Stomach (tissue), 19 donors: ENCODE measurements at places on chromosomes 3 and 15.

DNA sequence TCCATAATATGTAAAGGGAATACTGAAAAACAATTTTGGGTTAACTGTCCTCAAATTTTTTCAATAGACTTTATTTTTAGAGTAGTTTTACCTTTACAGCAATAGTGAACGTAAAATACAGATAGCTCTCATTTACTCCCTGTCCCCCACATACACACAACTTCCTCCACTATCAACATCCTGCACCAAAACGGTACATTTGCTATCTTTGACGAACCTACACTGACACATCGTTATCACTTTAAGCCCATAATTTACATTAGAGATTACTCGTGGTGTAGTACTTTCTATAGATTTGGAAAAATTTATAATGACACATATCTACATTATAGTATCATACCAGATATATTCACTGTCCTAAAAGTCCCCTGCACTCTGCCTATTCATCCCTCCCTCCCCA, 16.9 kb upstream of the P2RY1 start:
- DNase-seq, result no peak

GRCh38 chr3:24196526-24196925, 251.4 kb downstream of the NR1D2 start:
- no peak for DNase-seq

- no peak for DNase-seq
These were observed 429.7 kb downstream of the RAP2B start for GRCh38 chr3:153591561-153592245.

DNA sequence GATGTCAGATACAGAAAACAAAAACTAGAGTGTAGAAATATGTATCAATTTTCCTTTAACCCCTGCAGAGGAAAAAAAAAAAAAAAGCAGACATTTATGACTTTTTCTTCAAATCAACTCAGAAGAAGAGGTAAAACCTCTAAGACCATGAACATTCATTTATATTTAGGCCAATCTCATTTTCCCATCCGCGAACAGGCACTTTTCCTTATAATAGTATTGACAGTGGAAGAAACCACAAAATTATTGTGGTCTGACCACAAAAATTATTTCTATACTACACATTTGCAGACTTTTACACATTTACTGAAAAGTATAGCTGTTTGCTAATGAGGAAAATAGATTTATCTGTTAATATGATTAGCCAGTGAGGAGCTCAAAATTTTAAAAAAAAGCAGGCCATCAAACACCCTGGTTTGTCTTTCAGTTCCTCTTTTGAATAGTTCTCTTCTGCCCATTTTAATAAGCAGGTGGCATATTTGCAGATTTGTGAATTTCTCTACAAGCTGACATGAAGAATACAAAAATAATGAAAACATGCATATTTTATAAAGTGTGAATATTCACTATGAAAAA, 5.7 kb downstream of the OSBPL11 start:
- DNase-seq, result no peak

DNA sequence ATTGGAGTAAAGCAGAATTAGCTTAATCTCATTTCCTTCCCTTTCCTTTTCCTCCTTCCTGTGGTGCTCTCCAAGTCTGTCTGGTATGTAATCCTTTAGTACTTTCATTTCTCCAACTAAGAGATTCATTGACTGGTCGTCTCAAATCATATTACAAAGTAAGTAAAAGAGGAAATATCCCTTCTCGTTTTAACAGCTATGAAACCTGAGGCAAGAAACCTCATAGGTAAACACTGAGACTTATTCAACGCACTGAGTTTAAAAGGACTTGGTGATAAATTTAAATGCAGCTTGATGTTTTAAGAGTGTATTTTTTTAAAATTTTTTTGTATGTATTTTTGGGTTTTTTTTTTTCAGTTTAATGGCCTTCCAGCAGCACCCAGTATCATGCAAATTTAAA, 117.2 kb upstream of the LRRC3B start:
- no peak for DNase-seq

DNA sequence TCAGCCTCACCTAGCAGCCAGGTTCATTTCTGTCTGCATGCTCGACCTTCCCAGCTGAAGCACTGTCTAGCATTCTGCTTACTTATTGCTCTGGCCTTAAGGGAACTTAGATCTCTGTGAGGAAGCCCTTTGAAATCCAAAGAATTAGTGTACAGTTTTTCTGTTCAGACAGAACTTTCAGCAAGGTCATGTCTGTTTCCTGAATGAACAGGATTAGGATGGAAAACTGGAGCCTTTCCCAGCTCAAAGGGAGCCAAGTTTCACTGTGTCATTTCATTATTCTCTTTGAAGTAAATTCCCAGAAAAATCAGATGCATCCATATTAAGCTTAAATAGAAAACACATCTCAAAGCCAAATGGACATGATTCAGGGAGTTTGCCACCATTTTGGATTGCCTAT, 457.3 kb upstream of the KCNMB2 start:
- no peak for DNase-seq

DNA sequence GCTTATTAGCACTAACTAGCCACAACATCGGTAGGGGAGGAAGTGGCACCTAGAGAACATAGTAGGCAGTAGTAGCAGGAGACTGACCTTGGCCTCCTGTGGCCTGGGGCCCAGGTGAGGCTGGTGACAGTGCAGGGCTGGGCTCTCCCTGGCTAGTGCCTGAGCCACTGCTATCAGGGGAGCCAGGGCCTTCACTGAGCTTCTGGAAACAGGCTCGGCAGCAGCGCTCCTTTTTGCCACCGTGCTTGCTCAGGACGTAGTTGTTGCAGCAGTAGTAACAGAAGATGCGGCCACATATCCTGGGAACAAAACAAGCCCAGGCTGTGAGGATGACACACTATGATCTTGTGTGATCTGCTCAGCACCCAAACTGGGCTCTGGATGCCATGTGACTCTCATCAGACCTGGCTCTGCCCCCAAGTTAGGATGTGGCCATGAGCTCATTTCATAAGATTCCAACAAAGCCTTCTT, 15.1 kb downstream of the CXCR6 start:
- DNase-seq, result no peak

- no peak for DNase-seq
These were observed 101.5 kb upstream of the CRBN start for GRCh38 chr3:3281024-3281423.

- DNase-seq, result no peak
These were observed 6.6 kb downstream of the STIMATE start for GRCh38 chr3:52890735-52891134.

DNA sequence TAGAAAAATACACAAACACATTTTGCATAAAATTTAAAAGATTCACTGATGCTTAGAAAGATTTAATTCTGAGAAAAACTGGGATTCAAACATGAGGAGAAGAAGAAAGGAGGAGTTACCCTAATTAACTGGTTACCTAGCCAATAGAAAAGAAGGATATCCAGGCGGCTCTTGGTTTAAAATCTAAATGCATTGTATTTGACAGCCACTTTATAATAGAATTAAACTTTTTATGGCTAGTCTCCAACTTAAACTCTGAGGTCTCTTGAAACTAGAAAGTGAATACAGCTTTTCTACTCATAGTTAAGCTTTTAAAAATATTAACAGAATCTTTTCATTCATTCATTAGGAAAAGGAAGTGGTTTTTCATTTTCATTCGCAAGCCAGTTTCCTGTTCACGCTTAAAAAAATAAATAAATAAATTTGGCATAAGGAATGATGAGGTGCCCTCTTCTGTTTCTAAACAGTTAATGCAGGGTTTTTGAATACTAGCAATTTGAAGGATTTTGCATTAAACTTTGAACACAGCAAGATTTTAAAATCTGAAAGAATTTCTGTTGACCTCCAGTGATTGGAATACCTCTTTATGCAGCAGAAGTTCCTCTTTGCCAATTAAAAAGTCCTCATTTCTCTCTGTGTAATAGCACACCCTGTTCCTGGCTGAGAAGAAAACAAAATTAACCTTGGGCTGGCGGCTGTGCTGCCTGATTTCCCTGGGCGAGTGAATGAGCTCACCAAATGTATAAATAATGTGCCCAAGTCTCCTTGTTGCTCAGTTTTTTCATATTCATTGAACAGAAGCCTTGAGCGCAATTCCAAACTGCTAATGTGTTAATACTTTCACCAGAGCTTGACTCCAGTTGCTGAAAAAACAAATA, 105.1 kb downstream of the ZMAT3 start:
- DNase-seq, result peak; percentile 49

DNA sequence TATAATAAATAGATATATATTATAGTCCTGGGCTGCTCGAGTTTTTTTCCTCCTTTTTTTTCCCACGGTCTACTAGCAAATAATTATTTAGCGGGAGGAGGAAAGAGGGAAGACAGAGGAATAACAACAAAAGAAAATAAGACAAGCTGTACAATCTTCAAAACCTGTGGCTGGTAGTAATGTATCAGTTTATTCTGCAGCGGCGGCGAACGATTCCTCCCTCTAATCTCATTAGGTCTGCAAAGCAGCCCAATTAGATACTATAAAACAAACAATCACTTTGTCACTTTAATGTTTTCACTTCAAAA, 390 bp upstream of the TLE3 start:
- DNase-seq, result no peak

GRCh38 chr3:39839484-39839883, 30.1 kb downstream of the MYRIP start:
- no peak for DNase-seq

DNA sequence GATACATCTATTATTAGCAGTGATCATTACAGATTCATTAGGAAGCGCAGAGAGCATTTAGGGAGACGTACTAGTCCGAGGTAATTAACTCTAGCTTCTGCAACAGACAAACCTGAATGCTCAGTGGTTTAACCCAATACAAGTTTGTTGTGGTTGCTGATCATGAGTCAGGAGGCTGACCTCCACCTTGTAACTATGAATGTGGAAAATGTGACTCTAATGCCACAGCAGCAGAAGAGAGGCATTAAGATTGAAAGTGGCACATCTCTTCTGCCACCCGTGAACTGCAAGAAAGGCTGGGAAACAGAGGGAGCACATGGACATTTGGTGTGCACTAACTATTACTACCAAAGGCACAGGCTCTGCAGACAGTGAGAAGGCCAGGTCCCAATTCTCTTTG, 71.2 kb upstream of the C3orf80 start:
- no peak for DNase-seq

- DNase-seq, result no peak
These were observed 11.7 kb downstream of the IGF1R start for GRCh38 chr15:98660055-98660454.

DNA sequence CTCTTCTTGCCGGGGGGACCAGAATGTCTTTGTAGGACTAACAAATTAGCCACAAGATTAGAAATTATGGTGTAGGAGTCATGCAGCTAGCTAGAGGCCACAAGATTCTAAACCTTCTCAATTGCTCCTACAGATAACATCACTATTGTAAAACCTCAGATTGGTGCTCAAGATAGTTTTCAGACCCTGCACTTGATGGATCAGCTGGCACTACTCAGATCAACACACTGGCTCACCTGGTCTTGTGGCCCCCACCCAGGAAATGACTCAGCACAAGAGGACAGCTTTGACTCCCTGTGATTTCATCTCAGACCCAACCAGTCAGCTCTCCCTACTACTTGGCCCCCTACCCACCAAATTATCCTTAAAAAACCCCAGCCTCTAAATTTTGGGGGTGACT, 124.1 kb upstream of the RASGRP1 start:
- DNase-seq, result no peak

- DNase-seq, result no peak
These were observed 79.8 kb downstream of the AGBL1 start for GRCh38 chr15:86159468-86159867.

GRCh38 chr15:76185716-76186115, 125.6 kb downstream of the ETFA start:
- peak; percentile 48 for DNase-seq

GRCh38 chr15:59208613-59209249, 2.1 kb downstream of the LDHAL6B start:
- DNase-seq, result no peak

DNA sequence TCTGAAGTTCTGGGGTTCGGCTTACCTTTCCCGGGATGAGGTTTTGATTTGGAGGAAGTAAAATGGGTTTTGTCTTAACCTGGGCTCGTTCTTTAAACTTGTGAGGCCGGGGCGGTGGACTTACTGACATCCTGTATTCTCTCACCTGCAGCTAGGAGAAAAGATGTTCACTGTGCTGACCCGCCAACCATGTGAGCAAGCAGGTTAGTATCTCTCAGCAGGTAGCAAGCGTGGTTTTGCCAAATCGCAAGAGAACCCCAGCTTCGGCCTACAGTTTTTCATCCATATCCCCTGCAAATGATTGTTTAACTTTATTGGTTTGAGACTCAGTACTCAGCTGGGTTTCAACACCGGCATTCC, 891 bp downstream of the ENTPD3 start:
- no peak for DNase-seq

DNA sequence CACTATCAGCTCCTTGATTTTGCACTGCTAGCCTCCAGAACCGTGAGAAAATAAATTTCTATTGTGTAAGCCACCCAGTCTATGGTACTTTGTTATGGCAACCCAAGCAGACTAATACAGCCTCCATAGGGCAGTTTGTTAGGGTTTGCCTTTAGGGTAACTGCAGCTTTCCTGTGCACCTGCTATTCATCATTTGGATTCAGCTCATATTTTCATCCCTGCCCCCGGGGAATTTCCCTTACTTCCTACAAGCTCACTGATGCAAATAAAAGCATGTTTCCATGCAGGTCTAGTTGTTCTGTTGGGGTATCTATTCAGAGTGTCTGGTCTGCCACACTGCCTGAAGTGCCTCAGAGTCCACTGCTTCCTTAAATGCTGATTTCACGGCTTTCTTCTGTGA, 48.6 kb upstream of the ATOSA start:
- no peak for DNase-seq

GRCh38 chr15:68683551-68683950, 104.8 kb downstream of the CORO2B start:
- DNase-seq, result no peak

DNA sequence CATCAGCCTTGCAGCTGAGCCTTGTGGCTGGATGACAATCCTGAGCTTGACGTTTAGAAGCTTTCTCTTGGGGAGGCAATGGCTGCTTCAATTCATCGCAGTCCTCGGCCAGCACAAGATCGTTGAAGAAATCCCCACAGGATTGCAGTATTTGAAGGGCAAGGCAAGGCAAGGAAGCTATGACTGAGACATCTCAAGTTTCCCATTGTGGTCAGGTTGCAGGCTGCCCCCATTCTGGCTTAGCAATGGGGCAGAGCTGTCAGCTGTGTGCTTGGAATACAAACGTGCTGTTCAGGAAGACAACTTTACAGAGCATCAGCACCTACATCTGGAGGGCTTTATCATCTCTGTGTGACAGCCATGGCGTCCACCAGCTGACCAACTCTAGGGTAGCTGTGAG, 275.9 kb upstream of the TBL1XR1 start:
- DNase-seq, result no peak

GRCh38 chr15:91040856-91041255, 18.5 kb upstream of the VPS33B start:
- no peak for DNase-seq

GRCh38 chr3:70400194-70400593, 87.8 kb upstream of the MDFIC2 start:
- DNase-seq, result no peak
